ENCODE measurements at places on chromosomes 4 and X.

DNA sequence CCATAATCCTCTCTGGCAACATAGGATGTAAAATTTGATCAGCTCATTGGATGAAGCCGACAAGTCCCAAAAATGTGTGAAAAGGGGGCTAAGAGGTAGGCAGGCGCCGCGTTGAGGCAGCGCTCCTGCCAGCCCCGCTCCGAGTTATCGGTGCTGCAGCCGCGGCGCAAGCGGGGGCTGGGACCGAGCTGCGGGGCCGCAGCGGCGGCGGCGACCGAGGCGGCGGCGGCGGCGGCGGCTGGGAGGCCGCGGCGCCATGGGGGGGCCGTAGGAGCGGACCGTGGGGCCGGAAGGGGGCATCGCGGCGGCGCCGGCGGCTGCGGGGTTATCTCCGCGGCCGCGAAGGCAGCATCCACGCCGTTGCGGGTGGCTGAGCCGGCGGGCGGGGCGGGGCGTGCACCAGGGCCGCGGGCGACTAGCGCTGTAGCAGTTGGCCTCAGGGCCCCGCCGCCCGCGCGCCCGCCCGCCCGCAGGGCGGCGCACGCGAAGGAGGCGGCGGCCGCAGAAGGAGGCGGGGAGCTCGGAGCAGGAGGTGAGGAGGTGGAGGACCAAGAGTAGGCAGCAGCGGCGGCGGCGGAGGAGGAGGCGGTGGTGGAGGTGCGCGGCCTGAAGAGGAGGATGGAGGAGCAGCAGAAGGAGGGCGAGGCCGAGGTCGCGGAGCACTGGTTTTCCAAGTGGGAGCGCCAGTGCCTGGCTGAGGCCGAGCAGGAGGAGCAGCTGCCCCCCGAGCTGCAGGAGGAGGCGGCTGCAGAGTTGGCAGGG is 126.0 kb upstream of the CXorf66 start:
- peak; percentile 7 for DNase-seq

DNA sequence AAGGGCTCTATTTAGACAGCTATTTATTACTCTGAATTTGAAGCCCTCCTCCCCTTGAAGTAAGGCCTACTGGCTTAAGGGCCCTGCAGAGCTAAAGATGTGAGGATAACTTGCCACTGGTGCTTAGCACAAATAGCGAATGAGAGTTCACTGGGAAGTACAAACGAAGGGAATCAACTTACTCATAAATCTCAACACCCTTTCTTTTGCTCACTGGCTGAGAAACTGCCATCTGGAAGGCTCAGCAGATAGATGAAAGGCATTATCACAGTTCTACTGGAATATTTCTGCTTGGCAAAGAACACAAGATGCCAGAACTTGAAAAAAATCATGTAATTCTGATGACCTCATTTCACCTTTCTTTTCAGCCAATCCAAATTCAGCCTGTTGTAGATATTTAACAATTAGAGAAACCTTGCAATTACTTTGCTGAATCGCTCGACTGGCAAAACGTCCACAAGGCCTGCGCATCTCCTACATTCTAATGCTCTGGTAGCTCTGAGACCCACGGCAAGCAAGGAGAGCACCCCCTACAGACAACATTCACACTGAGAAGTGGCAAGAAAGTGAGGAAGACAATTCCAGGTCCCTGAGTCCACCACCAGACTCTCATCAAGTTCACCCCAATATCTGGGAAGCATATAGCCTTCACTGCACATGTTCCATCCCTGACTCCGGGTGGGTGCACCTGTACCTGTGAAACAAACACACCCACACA is 27.5 kb downstream of the TSPAN5 start:
- DNase-seq: no peak

GRCh38 chr4:89129080-89129640 is 17.8 kb downstream of the TIGD2 start:
- DNase-seq: no peak

DNA sequence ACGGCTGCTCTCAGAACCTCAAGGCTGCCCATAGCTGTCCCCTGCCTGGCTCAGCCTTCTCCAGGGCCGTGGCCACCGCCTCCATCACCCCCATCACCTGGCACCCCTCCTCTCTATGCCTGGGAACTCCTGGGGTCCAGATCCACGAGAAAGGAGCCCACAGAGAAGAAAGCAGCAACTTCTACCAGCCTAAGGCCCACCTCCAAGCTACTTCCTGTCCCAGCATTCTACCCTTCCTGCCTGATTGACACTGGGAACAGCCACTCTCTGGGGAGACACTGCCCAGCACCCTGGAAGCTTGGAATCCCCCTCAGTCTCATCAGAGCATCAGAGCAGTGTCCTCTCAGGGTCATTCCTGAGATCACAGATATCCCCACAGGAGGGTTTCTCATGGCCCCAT is 36.9 kb upstream of the PROM1 start:
- DNase-seq: no peak

All from activated naive CD4-positive, alpha-beta T cell treated with Interleukin-2 at 50 U/mL for 16 hours (primary cell).